ENCODE measurements at places on chromosomes 2 and 18.

GRCh38 chr2:159010340-159010739, 41.9 kb downstream of the TANC1 start:
- no peak for DNase-seq

GRCh38 chr2:160901613-160902012, 258.6 kb upstream of the TANK start:
- no peak for DNase-seq

DNA sequence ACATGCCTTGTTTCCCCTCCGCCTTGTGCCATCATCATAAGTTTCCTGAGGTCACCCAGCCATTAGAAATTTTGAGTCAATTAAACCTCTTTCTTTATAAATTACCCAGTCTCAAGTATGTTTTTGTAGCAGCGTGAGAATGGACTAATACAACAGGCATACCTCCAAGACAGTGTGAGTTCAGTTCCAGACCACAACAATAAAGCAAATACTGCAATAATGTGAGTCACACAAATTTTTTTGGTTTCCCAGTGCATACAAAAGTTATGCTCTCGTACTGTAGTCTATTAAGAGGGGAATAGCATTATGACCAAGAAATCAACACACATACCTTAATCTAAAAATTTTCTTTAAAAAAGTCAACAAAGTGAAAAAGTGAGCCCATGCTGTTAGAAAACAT, 217.2 kb downstream of the NR4A2 start:
- DNase-seq = no peak

- no peak for DNase-seq
Observed at GRCh38 chr18:682833-683232, 25.4 kb downstream of the TYMS start.

- DNase-seq = no peak
Observed at GRCh38 chr2:116537811-116538210, 1276.7 kb upstream of the DDX18 start.
